ENCODE measurements at places on chromosomes 3 and 15.

DNA sequence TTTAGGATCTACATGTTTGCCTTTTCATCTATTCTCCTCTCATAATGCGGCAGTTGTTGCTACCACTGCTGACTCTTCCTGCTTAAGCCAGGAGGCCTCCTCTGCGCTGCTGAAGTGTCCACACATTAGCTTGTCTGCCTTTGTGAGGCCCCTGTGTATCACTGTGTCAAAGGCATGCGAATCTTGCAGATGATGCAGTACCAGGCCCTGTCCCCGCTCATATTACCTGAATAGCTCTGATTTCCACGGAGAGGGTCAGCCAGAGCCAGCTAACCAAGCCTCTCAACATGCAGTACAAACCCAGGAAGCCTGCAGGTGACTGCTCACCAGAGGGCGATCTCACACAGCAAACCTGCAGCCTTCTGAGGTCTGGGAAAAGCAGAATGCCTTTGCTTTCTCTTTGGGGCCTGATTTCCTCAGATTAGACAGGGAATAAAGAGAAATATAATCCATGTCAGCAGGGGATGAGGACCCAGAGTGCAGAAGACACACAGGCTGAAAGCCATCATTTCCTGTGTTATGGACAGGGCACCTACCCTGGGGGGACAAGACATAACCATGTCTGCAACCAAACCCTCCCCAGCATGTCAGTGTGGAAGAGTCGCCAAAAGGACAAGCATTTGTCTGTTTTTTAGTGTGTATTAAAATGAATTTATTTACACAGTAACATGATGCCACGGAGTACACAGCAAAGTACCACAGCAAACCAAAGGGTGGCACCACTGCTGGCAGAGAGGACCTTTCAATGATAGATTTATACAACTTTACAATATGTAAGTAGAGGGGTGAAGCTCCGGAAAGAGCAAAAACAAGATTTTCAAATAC, 36.8 kb upstream of the TSPAN3 start:
- DNase-seq = peak; percentile 24

GRCh38 chr3:58659051-58659675, 7.4 kb downstream of the FAM3D start:
- DNase-seq = no peak

GRCh38 chr15:101206176-101206591, 45.7 kb downstream of the CHSY1 start:
- DNase-seq = peak; percentile 89

- no peak for DNase-seq
Observed at GRCh38 chr3:157098121-157098822, 61.7 kb downstream of the CCNL1 start.

DNA sequence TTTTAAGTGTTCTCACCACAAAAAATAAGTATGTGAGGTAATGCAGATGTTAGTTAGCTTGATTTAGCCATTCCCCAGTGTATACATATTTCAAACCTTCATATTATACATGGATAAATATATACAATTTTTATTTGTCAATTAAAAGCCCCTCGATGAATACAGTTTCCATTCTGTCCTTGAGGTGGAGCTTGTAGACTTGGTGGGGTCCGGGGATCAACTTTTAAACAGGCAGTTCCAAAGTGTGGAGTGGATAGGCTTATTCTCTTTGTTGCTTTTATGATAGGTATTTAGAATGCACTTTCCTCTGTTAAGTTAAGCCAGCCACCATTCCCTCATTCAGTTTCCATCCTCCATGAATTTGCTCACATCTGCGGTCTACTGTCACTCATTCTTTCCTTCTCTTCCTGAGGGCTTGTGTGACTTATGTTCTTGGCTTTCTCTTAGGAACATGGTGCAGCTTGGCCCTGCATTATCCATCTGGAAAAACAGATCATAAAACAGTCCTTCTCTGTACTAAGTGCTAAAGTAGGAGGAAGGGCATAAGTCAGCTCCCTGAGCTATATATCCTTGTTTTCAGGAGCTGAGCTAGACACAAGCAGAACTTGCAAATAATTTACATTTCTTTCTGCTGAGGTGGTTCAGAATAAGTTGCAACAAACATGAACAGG, 149.1 kb downstream of the NFKBIZ start:
- DNase-seq = no peak

- no peak for DNase-seq
Observed at GRCh38 chr15:96553451-96553850, 223.0 kb downstream of the NR2F2 start.

DNA sequence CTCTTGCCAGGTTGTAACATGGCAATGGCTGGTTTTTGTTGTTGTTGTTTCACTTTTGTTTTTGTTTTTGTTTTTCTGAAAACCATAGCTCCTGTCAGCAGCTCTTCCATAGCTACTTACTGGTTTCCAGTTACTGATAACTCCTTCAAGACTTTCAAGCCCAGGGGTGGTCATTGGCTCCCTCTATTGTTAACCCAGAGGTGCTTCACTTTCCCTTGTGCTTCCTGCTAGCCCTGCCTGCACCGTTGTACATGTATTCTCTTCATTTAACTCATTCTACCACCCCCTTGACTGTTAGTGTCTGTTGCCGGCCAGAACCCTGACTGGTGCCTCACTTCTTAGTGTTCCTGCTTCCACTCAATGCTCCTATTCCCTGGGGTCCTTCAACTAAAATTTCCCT, 4.2 kb upstream of the TRAT1 start:
- DNase-seq = peak; percentile 51

GRCh38 chr3:14879211-14879874, 60.6 kb downstream of the FGD5 start:
- DNase-seq = peak; percentile 34

DNA sequence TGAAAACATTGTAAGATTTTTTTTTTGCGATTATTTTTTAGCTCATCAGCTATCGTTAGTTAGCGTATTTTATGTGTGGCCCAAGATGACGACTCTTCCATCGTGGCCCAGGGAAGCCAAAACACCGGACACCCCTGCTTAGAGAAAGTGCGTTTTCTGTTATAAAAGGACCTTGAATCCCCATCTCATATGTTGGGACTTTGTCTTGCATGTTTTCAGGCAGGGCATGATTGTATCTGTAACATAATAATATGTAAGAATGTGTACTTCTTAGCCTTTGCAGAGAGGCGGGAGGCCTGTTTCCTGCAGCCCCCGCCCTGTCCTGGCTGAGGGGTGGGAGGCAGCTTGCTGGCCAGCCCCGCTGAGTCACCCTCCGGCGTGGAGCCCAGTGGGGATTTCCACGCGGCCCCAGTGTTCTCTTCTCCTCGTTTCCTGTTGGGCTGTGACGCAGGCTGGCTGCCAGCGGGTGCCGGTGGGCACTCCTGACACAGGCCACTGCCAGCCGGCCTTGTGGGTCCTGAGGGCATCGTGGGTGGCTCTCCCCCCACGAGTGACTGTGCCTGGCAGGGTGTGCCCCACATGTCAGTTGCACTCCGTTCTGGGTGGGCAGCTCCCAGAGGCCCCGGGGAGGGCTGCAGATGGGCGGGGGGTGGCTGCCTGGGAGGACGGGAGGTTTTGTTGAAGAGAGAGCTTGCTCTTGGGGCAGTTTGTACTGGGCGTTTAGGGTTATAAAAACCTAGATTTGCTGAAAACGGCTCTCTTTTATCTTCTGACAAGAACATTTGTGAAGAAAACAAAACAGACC, 55.6 kb downstream of the SMAD3 start:
- DNase-seq = peak; percentile 89

DNA sequence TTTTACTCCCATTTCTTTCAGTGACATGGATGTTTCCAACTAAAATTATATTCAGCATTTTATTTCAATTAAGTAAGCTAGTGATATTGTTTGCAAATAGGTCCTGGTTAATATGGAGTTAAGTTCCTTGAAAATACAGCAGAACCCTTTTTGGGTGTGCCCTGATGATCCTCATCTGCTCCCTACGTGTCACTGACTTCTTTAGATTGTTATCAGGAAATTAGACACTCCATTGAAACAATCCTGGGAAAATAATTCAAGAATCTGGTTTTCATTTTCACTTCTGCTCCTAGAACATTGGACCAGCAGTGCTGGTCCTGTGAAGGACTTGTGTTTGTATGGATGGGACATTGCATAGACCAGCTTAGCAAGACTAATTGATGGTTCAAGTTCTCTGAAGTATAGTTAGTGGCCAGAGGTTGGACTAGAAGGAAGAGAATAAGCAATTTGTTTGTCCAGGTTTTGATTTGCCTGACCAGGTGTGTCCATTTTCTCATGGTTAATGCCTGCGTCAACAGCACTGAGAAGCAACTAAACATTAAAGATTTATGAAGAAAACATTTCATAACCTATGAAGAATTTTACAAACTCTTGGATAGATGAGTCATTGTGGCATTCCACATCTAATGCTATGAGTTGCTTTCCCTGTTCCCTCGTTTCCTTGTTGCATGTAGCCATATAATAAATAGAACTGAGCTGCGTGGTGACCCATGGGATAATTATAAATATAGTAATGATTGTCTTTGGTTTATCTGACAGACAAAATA, 95.8 kb downstream of the ZPLD1 start:
- no peak for DNase-seq

GRCh38 chr15:23039917-23040281, 530 bp upstream of the TUBGCP5 start:
- DNase-seq = no peak

DNA sequence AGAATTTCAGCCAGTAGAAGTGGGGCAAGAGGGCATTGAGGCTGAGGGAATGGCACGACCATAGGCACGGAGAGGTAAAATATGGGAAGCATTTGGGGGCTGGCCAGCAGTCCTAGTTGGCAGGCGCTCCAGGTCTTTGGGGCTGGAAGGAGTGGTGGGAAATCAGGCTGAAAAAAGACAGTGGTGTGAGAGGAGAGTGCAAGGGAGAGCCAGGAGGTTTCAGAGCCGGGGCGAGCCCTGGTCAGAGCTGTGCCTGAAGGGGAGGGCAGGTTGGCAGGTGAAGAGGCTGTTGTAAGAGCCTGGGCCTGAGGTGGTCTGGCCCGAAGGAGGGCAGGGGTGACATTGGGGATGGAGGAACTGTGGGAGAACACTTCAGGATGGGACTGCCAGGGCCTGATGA, 1.6 kb upstream of the IDH3A start:
- no peak for DNase-seq

DNA sequence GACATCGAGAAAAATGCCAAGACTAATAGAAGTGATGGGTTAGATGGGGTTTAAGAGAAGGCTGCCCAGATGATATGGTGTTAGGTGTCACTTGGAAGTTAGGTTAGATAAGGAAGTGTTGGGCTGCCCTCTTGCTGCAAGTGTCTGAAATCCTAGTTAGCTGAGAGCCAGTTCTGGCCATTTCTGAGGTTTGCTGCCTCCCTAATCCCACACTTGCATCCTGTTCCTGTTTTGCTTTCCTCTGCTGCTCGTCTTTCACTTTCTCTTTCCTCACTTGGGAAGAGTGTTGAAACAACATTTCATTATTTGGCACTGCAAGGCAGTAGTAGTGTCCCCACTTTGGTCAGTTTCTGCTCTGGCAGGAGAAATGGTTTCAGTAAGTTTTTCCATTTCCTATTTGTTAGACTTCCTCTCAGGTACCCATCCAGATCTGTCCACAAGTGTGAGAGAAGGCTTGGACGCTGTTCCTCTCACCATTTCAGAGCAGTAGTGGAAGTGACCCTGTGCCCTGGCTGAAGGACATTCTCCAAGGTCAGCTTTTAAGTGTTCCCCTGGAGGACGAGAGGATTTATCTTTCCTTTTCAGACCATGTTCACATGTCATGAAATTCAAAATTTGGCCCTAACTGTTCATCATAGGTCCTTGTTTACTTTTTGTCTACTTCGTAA, 93.3 kb downstream of the ADAMTSL3 start:
- no peak for DNase-seq

GRCh38 chr3:88028876-88029275, 29.9 kb downstream of the CGGBP1 start:
- no peak for DNase-seq

GRCh38 chr15:27902680-27903385, 196.3 kb downstream of the OCA2 start:
- no peak for DNase-seq

DNA sequence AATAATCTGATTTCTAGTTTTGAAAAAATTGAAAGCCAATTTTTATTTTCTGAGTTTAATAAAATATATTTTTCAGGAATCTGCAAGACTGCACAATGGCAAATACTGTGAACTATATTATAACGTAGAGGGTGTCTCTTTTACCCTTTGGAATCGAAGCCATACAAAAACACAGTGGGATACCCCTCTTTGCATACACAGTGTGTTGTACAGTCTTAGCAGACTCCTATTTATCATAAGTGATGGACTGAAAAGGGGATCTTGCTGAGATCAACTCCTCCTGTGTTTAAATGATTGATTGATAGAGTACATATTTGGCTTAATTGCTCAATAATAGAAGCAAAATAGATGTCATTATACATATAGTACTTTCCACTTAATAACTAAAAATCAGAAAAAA, 981.2 kb downstream of the NSUN3 start:
- DNase-seq = no peak

- DNase-seq = no peak
Observed at GRCh38 chr3:138202945-138203701, 16.0 kb downstream of the ARMC8 start.

DNA sequence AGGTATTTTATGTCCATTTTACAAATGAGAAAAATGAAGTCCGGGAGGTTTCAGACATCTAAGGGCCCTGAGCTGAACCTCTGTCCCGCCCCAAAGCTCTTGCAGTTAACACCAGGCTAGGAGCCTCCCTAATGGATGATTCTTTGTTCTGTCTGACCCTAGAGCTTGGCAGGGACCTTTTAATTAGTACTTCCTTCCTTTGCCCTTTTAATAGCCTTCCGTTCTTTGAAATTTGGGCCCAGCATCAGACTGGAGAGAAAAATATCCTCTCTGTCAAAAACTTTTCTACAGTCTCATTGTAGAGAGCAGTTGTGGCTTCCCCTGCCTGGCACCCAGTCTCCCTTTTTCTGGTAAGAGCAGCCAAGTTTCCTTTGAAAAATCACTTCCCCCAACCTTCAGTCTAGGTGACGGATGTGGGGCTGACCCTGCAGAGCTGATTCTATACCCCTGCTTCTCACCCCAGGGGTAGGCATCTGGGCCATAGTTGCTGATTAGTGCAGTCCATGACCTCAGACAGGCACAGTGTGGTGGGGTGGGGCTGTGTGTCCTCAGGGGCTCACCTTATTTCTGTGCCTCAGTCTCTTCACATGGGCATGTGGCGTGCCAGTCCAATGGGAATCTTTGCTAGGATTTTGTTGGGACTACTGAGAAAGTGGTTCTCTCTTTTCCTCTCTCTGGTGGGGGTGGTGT, 220.4 kb downstream of the ADAMTS9 start:
- DNase-seq = no peak

GRCh38 chr15:90886291-90886614, 1.9 kb downstream of the FES start:
- no peak for DNase-seq

- DNase-seq = no peak
Observed at GRCh38 chr3:42533161-42533897, 30.9 kb downstream of the VIPR1 start.

Data from activated naive CD4-positive, alpha-beta T cell treated with Interleukin-2 at 50 U/mL for 16 hours (primary cell).